ENCODE measurements at places on chromosomes 5 and 9.

- peak; percentile 26 for DNase-seq
Observed at GRCh38 chr9:70492319-70492777, 77.9 kb upstream of the KLF9 start.

GRCh38 chr5:35001842-35002241 is 45.9 kb downstream of the AGXT2 start:
- DNase-seq, result no peak

- DNase-seq, result no peak
Observed at GRCh38 chr5:157963761-157964160, 104.8 kb upstream of the CLINT1 start.

DNA sequence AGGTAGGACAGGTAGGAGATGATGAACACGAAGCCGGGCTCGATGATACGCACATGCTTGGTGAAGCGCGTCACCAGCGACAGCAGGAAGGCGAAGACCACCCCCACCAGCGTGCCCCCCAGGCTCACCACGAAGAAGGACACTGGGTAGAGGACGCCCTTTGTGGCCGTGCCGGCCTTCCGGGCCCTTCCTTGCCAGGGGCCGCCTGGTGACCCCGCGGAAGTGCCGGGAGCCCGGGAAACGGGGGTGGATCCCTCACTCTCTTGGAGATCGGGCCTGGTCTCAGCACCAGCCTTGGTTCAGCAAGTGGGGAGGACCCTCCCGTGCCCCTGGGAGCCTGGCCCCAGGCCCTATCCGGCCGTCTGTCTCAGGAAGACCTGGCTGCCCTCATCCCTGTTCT is 39.7 kb downstream of the SLC9A3 start:
- DNase-seq, result no peak

DNA sequence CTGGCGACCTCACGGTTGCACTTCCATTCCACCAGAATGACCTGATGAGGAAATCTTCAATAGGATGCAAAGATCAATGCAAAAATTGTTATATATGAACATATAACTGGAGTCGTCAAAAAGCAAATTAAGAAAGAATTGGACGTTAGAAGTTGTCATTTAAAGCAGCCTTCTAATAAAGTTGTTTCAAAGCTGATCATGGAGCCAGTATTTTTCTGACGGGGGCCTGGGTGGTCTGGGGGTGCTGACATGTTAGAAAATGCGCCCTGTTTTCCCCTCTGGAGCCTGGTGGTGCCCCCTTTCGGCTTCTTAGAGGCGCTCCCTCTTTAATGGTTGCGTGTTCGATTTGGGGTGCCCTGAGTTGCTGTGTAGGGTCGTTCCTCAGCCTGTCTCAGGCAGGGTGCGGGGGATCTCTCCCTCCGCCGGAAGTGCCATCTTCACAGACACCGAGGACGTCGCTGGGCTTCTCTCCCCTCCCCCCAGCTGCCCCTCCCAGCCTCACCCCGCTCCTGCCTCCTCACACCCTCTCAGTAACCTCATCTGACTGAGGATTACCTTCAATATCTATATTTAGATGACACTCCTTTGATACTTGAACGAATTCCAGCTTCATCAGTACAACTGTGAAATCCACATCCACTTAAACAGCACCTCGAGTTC is 18.3 kb downstream of the PTGES2 start:
- no peak for DNase-seq

- no peak for DNase-seq
Observed at GRCh38 chr9:120850315-120850714, 7.6 kb upstream of the PSMD5 start.

DNA sequence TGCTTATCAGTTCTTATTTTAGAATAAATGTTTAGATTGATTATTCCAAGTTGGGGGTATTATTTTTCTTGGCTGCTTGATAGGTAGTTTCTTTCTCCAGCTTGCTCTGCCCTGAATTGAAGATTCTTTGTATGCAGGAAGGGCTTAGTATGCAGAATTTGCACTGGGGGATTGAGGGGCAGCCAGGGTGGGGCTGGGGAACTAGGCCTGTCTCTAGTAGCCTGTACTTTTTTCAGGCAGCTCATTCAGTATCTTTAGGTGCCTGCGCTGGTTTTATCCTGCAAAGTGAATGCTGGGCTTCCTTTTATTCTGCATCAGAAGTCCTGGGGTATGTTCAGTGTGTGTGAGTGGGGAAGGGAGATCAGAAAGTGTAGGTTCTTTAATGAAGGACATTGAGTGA is 228.3 kb upstream of the ELL2 start:
- no peak for DNase-seq

DNA sequence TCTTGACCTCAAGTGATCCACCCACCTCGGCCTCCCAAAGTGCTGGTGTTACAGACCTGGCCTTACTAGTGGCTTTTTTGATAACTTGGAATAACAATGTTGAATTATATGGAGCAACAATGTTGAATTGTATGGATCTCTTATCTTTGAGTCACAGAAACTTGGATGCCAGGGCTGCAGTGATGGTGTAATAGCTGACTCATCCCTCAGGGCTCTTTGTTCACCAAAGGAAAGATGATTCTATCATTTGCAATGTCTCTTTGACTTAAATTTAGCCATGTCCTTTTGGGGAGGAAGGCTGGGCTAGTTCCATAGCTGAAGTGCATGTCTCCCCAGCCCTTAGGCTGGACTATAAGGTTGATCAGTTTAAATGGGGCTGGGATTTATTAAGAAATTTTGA is 172.3 kb downstream of the PDZD2 start:
- no peak for DNase-seq

GRCh38 chr5:17192191-17192590 is 25.2 kb upstream of the BASP1 start:
- DNase-seq, result no peak

- no peak for DNase-seq
Observed at GRCh38 chr5:21693591-21693990, 1159.6 kb downstream of the CDH12 start.

DNA sequence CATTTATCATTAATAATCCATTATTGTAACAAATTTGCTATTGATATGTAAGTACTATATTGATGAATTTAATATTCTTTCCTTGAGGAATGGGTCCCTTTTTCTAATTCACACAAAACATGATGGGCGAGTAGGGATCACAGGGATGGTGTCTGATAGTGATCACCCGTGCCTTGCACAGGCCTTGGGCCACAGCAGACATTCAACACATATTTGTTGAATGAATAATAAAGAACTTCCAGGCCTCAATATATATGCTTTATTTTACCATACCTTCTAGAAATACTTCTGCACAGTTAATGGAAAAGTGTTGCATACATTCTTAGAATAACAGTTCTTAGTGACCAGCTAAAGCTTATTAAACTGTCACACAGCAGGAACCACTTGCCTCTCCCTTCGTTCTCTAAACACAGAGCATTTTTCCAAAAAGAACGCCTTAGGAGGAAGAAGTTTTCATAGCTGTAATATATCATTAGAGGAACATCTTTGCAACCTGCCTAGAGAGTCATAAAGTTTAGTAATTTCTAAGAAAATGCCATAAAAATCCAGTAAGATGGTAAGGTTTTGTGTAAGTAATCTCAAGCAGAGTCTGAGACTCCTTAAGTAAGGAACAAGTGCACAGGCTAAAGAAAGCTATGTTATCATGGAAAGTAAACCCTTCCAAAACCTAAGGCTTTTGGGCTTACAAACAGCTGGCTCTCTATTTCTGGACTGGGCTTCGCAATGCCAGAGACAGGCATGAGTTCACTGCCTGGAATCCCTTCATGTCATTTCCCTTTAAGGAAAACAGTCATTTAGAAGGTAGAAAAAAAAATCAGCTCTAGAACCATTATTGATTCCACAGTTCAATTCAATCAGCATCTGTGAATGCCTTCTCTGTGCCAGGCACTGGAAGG is 17.7 kb downstream of the TTLL11 start:
- no peak for DNase-seq

GRCh38 chr9:8408575-8409190 is 609.1 kb upstream of the DMAC1 start:
- no peak for DNase-seq

GRCh38 chr5:108196276-108196675 is 185.6 kb downstream of the FBXL17 start:
- no peak for DNase-seq

- no peak for DNase-seq
Observed at GRCh38 chr9:72396247-72397091, 31.5 kb upstream of the ZFAND5 start.

DNA sequence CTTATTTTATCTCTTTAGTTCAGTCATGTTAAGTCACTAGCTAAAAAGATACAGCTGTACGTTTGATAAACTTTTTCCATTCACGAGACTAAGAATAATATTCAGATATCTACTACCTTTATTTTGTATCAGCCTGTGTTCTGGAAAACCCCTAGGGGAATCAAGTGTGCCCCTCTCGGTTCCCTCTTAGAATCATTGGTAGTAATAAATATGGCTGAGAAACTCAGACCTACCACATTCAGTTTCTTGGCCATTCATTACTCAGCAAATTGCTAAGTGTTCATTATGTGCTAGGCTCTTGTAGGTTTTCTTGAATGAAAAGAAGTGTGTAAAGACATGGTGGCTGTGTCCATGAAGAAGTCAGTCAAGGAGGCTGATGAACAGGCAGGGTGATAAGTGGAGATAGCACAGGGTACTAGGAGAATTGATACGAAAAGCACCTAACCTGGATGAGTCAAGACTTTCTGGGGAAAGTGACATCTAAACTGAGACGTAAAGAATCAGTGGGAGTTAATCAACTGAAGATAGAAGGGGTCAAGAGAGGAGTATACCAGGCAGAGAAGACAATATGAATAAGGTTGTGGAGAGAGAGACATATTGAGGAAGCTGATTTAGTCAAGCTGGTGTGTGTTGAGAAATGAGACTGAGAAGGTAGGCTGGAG is 86.2 kb downstream of the CSNK1G3 start:
- DNase-seq, result no peak

- no peak for DNase-seq
Observed at GRCh38 chr9:128499920-128500319, 4.6 kb upstream of the GLE1 start.

- DNase-seq, result no peak
Observed at GRCh38 chr9:111659691-111660090, 1.7 kb upstream of the GNG10 start.

DNA sequence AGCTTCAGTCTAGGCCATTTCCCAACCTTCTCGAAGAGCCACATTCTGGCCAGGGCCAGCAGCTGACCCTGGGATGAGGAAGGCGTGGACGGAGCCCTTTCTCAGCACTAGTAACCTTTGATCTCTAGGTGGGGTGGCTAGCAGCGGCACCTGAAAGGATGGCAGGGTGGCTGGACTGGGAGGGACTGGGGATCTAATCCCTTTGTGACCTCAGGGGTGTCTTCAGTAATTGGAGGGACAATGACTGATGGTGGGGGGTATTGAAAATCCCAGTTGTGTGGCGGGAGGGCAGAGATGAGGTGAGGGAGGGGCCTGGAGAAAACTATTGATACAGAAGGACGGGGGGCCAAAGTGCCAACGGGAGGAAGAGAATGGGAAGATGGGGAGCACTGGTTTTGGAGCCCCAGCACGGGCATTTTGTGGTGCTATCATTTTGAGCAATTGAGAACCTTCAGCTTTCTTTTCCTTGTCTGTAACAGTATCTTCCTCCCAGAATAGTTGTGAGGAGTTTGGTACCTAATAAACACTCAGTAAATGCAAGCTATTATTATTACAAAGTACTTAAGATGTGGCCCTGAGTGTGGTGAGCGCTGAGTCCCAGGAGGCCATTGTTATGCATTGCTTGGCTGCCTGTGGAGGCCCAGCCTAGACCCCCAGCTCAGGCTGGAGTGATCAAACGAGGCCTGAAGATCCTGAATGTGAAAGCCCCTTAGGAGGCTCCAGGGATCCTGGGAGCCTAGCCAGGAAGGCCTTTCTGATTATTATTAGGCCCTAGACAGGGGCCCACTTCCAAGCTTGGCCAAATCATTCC is 37.3 kb upstream of the UBE2D2 start:
- DNase-seq, result no peak

- no peak for DNase-seq
Observed at GRCh38 chr5:68762201-68762600, 331.6 kb upstream of the SLC30A5 start.

DNA sequence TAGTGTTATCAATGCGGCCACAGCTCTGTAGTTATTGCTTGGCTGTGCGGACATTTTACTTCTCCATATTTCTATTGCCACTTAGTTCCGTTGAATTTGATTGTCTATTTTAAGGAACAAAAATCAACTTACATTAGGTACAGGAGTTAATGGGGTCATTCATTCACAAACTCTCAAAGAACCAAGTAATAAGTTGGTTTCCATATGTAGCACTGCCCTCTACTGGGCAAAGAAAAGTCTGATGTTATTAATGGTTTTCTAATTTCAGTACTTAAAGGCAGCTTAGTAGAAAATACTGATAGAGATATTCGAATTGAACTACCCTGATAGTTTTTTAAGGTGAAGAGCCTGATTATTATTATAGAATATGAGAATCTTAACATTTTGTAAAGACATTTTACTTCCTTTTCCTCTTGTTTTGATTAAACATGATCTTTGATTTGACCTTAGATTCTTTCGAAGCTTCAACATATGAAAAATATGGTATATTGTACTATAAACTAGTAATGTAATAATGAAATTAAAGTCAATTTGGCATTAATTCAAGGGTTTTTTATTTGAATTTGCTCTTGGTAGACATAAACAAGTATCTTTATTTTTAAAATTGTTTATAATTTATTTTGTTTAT is 119.5 kb upstream of the CTNND2 start:
- peak; percentile 53 for DNase-seq

DNA sequence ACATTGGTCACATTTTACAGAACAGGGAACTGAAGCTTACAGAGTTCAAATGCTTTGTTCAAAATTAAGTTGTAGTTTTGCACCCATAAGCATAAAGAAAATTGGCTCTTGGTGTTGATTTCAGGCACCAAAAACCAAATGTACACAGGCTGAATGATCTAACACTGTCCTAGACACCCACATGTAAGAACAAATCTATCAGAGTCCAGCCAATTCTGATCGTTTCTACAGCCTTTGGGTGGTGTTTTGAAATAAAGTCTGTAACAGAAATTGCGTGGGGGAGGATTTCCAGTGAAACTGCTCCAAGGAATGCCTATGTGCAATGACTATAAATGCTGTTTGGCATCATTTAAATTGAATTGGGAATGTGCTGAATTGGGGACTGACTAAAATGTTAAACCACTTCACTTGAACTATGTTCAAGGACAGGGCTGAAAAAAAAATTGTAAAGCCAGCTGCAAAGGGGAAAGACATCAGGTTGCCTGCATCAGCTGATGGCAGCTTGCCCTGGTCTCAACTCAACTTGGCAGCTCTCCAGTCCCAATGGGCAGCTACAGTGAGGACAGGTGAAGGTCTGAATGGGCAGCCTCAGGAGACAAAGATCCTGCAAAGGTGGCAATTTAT is 92.2 kb upstream of the TRPC7 start:
- DNase-seq, result no peak

- DNase-seq, result no peak
Observed at GRCh38 chr9:109972026-109972882, 192.3 kb downstream of the PALM2AKAP2 start.

DNA sequence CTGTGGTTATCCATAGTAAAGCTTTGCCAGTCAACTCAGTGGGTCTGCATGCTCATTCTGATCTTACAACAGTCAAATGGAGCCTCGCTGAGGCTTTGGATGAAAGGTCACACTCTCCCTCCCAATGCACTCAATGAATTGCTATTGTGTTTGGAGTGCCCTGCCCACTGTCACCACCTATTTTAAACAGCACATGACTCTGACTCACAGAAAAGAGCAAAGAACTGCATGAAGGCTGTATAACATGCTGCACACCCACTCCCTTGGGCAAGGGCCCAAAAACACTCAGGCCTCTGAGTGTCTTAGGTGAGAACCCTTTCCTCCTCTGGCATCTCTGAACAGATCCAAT is 118.7 kb upstream of the CCDC112 start:
- no peak for DNase-seq
